ENCODE measurements at places on chromosomes 3 and 15.

GRCh38 chr3:4841225-4841624, 138.0 kb upstream of the BHLHE40 start:
- no peak for DNase-seq

DNA sequence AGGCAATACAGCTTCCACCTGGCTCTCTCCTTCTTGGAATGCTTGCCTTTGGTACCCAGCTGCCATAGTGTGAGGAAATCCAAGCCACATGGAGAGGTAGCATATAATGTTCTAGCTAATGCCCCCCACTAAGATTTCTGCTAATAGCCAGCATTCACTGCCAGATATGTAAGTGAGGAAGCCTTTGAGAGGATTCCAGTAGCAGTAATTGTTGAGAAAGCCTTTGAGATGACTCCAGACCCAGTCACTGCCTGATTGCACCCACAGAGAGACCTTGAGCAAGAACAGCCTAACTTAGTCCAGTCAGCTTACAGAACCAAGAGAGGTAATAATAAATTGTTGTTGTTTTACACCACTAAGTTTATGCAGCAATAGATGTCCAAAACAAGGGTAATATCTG, 63.1 kb downstream of the STRIT1 start:
- peak; percentile 78 for DNase-seq

- DNase-seq, result no peak
Observed at GRCh38 chr3:162138509-162138908, 641.9 kb downstream of the OTOL1 start.

DNA sequence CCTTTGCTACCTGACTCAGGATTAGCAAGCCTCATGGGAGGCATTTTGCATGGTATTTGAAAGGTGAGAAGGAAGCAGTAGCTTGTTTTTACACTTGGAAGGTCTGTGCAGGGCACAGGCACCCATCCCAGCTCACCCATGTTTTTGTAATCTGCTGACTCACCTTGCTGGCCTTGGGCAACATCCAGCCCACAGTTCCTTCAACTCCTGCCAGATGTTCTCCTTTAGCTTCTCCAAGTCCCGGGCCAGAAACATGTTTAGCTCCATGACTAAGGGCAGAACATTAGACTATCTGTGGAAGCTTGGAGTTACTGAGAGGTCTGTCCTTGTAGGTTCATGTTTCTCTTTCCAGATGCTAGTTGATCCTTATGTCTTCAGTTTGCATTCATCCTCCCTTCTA, 12.4 kb upstream of the ZNF770 start:
- DNase-seq, result peak; percentile 80

DNA sequence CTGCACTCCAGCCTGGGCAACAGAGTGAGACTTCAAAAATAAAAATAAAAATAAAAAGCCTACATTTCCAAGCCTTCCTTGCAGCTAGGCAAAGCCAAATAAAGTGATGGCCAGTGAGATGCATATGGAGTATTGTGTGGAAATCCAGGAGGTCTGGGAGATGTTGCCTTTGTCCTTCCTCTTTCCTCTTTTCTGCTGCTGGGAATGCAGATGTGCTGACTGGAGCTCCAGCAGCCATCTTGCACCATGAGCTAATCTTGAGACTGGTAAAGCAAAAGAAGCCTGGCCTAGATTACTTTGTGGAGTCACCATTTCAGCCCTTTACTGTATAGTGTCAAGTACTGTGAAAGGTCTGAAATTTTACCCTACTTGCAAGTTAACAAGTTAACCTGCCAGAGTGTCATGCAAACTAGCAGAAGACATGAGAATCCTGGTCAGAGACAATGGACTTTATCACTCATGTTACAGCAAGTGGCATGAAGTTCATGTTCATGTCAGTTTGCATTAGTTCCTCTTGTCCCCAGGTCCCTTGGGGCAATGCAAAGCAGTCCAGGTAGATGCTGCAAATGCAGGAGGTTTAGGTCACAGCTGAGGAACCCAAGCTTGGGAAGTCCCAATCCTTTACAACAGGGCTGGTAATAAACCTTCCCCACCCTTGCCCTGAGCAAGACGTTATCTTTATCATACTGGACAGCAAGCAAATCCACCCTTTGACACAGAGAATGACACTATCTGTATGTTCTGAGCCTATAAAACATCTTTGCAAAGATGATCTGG, 103.1 kb downstream of the TLE3 start:
- DNase-seq, result no peak

GRCh38 chr3:38711321-38711720, 61.8 kb upstream of the SCN5A start:
- DNase-seq, result no peak

DNA sequence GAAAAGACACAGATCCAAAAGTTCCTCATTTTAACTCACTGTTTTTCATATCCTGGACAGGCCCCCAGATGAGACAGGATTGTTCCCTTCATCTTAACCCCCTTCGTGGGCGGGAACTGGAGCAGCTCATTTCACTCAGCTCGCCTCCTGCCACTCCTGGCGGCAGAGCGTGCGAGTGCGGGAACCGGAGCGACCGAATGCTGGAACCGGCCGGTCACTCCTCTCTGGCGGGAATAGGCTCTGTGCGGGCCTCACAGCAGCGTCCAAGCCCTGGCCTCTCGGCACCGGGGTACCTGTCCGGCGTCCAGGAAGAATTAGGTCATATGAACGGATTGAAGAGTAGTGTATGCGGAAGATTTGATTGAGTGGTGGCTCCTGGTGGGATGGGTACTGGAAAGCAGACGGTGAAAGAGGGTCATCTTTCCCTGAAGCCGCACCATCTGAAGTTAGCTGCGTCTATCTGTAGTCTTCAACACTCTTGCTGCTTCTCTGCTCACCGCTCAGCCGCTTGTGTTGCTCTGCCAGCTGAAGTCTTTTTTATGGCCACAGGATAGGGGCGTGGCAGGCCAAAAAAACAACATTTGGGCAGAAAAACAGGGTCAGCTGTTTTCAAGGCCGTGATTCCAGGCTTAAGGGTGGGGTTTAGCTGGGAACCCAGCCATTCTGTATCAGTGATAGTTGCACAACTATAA, 42.3 kb upstream of the FXR1 start:
- DNase-seq, result peak; percentile 87

DNA sequence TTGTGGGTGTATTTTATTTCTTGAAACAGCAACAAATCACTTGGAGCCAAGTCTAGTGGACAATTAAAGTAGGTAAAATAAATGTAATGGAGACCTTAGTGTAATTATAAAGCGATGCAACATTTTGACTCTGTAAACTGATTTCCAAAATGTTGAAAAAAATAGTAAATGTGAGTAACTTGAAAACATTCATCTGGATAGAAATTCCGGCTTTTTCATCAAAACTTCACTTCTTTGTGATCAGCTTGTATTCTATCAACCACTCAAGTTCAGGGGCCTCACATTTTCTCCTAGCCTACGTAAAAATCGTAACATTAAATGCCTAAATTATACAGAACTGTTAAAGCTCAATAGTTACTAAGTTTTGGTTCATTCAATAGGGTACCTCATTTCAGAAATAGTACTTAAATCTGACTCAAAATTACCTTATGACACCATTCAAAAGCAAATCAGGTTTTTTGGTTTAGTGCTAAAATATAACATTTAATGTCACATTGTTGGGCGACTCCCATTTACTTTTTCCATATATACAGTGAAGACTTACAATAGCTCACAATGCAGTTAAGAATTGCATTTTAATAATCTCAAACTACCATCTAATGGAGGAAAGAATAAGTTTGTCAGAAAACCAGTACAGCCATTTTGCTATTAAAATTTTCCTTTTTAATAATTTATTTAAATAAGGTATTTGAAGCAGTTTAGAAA, 12.7 kb downstream of the CCNL1 start:
- peak; percentile 28 for DNase-seq

DNA sequence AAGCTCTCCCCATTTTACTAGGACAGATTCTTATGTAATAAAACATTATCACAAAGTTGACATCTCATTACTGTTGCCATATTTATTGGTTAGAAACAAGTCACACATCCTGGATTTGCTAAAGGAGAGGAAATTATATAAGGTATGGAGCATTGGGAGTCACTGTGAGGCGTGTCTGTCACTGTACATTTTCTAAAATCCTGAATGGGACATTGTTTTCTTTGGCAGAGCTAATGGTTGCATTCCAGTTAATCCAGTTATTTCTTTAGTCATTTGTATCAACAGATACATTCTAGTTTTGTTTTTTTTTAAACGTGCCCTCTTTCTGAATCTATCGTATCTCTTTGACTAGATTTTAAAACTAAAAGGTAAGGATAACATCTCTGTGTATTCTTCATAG, 70.2 kb upstream of the MITF start:
- no peak for DNase-seq

GRCh38 chr3:31536497-31536896, 3.8 kb downstream of the STT3B start:
- peak; percentile 44 for DNase-seq

GRCh38 chr3:173785004-173785403, 387.5 kb downstream of the NLGN1 start:
- DNase-seq, result no peak

- DNase-seq, result peak; percentile 99
Observed at GRCh38 chr15:49270541-49271421, 100.7 kb downstream of the GALK2 start.

DNA sequence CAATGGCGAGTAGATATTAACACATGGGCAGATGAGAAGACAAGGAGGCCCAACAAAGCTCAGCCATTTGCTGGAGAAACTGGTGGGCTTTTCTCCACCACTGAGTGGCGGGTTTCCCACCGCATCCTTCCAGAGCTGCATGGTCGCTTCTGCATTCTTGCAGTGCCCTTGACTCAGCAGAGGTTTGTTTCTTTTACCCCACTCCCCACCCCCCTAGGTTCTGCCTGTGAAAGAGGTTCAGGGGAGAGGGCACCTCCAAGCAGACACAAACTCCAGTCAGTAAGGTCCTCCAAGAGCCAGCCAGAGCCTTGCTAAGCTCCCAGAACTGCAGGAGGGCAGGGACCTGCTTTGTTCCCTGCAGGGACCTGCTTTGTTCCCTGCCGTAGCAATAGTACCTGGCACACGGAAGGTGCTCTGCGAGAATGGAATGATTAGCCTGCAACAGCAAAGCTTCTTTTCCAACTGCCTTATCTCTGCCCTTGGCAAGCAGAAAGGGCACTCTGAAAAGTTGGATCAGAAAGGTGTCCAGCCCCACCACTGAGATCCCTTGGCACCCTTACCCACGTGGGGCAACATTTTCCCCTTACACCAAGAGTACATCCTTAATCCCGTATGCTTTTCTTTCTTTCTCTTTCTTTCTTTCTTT, 1.4 kb downstream of the PAQR5 start:
- DNase-seq, result no peak

DNA sequence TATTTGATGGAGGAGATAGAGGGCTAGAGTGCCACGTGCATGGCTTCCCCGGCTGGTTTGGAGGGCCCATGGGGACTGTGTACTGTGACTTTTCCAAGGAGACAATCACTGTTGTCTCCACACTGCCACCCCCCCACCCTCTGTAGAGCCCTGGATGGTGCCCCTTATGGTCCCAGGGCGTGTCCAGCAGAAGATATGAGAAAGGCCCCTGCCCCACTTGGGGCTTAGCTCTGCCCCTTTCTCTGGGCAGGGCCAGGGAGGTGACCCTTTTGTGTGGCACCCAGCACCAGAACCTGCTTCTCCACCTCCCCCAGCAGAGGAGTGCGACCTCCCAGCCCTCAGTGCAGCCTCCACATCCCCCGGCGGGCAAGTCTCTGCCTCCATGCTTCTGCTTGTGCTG, 32.1 kb downstream of the SPSB4 start:
- DNase-seq, result no peak

DNA sequence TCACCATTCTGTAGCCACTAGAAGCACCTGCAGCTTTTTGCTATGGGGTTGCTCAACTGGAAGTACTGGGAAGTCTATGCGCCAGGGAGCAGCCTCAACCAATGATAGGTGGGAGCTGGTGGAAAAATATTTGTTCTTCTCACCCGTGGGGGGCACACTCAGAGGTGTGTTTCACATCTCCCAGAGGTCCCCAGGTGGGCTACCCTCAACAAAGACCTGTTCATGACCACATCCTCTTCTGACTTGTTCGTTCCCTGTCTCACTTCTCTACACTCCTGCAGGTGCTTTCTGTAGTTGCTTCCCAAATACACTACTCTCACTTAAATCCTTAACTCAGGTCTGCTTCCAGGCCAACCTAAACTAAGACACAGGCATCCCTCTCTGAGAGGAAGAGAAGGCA, 3.6 kb downstream of the CAMP start:
- no peak for DNase-seq

GRCh38 chr3:195282961-195283360, 12.0 kb upstream of the XXYLT1 start:
- DNase-seq, result no peak

Data from fibroblast of the aortic adventitia (primary cell).